ENCODE measurements at places on chromosomes 16 and 17. TPM values are rescaled to one million over a fixed set of nuclear protein-coding genes. Genes with fewer than 3 reads are reported as not detected.

DNA sequence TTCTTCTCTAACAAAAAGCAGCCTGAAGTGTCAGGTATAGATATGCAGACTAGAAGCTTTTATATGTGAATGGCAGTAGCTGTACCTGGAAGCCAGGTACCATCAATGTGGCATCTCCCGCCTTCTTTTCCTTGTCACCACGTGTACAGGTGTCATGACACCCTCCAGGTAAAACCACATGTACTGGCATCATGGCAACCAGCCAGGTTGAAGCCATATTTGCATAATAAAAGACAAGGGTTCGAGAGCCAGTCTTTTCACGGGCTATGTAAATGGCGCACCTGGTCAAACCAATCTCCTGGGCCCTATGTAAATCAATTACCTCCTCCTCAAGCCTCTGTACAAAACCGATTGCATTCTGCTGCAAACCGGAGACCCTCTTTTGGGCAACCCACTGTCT, 541.3 kb downstream of the CDH11 start:
- DNase-seq = no peak

DNA sequence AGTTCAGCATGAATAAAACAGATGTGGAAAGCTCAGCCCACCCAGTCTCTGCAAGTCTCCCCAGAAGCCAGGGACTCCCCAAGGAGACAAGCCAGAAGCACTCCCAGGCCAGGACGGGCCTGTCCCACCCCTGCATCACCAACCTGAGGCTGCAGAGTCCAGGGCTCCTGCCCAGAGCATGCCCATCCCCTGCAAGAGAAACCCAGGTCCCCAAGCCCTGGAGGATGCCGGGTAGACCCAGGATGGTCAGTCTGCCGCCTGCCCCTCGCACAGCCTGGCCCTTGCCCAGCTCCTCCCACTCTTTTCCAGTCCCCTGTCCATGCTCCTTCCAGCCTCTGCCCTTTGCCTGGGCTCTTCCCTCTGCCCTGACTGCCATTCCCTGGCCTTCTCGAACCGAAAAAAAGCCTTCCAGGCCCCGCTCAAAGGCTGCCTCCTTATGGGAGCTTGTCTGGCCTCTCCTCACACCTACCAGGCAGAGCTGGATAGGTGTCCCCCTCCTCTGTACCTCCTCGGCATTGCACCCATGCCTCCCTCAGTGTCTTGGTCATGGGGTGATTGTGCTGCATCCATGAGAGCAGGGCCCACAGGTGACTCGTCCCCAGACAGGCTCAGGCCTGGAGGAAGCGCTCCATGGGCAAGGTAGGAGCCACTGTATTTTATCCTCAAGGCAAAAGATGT, 44.8 kb downstream of the BEAN1 start:
- DNase-seq = no peak

DNA sequence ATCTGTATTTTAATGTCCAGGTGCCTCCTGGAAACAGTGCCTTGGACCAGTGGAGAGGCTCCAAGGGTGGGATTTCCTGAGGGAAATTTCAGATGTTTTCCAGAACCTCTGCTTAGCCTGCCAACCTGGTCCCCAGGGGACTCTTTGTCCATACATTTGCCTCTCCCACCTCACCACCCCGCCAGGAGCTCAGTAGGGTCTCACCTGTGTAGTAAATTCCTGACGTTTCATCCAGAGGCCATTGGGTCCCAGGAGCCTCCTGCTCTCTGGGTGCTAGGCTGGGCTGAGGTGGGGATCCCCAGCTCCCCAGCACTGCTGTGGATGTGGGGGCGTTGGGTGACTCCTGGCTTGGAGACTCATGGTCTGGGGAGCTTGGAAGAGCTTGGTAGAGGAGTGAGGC, 2.7 kb downstream of the NLRP1 start:
- no peak for DNase-seq

- no peak for DNase-seq
Measured at GRCh38 chr17:38604479-38605403, 1.0 kb downstream of the SRCIN1 start.

DNA sequence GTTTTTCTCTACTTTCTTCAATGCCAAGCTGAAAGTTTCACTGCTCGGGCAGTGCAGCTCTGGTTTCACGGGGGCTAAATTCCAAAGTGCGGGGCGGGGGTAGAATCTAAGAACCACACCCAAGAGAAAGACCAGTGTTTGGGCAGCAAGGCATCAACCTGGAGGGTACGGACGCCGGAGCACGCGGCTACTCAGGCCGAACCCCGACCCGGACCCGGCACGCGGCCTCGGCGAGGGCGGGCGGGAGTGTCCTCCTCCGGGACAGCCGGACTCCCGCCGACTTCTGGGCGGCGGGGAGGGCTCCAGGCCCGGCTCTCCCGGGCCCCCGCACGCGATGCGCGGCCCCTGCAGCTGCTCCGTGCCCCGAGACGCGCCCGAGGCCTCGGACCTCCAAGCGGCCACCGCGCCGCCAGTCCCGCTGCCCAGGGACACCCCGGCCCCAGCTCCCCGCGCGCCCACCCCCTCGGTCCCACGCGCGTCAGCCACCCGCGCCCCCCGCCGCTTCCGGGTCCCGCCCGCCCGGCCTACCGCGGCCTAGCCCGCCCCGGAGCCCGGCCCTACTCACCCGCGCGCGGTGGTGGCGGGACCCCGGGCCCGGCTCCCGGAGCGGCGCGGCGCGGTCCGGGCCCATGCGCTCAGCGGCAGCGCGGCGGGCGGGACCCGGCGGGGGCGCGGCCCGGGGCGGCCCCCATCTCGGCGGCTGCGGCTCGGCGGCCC, 561 bp downstream of the AXIN1 start:
- no peak for DNase-seq

DNA sequence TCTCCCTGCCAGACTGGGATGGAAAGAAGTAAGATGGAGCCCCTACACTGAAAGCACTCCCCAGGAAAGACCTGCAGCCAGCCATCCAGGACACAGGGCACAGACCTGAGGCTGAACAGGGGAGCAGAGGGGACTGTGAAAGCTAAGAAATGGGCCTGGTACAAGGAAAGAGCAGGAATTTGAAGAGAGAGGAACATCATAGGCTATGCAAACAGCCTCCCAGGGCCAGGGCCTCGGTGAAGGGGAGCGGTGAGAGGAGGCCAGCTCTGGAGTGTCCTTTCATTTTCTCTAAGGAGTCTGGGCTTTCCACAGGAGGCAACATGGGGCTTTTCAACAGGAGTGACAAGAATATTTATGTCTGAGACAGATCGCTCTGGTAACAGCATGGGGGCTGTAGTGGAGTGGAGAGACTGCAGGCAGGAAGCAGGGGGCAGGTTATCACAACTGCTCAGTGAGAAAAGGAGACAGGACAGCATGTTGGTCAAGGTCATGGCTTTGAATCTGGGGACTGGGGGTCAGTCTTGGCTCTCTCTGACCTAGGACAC, 50.1 kb downstream of the TOM1L2 start:
- DNase-seq = no peak

GRCh38 chr16:54289242-54289944, 2.8 kb upstream of the IRX3 start:
- DNase-seq = no peak

- no peak for DNase-seq
Measured at GRCh38 chr16:21663889-21664647, at the start of gene OTOA. Gene OTOA (plus strand): TSS chr16:21663968. CDS start chr16:21678515, 14,547 bp downstream.

DNA sequence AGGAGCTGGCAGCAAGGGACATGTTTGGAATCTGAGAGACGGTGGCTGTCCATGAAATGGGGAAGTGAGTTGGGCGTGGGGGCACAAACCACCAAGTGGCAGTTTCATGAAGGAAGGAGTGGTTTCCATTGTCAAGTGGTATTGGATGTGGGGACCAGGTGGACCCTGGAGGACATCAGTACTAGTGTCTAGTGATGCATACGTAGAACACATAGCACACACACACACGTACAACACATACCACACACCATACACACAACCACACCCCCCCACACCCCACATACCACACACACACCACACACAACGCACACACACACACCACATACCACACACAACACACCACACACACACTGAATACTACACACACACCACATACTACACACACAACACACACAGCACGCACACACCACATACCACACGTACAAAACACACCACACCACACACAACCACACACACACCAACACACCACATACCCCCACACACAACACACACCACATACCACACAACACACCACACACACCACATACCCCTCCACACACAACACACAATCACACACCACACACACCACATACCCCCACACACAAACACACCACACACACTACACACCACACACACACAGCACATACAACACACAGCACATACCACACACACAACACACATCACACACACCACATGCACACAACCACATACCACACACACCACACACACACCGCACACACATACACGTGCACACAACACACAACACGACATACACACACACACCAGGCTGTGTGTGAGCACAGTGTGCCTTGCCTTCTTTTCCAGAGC, 41.1 kb upstream of the GSE1 start:
- no peak for DNase-seq

DNA sequence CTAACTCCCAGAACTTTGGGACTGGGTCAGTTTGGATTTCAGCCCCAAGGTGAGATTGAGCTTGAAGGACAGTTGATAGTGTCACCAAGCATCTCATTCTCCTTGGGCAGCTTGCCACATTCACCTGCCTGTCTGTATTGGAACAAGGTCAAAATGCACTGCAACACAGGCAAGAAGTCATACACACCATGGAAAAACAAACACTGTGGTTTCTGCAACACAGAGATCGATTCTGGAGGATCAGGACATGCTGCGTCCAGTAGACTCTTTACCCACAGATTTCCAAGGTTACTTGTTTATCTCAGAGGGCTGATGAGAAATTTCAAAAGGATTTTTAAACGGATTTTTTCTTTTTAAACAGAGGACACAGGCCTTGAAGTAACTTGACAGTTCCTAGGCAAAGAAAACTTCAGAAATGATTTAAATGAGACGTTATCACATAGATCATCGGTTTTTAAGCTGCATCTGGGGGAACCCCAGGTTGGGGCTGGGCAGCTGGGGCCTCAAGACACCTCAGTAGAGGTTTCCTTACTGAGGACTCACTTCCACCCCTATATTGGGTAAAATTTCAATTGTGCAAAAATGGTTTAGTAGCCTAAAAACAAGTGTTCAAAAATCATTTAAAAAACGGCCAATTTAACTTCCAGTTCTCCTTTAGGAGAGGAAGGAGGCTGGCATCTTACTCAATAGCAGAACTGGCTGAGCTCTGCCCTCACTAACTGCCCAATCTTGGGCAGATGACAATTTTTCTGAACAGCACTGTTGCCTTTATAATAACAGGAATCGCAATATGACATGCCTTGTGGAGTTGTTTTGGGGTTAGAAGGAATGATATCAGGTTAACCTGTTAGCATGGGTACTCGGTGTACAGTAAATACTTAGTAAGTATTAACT, 299.3 kb downstream of the XYLT1 start:
- no peak for DNase-seq

DNA sequence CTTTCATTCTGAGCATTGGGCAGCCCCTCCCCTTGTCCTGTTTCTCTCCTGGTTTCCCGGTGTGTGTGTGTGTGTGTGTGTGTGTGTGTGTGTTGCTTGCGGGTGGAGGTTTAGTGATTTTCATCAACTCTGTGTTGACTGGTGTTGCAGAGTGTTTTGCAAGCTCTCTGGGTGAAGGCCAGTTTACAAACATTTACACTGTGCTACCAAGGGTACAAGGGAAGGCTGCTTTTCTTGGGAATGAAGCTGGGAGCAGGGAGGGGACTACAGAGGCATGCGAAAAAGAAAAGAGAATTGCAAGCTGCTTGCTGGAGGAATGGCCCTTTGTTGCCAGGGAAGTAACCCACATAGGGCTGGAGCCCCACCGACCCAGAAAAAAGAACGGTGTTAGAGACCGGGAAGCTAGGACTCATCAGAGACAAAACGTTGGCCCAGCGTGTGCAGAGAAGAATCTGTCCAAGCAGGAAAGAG, 29.6 kb downstream of the HS3ST3B1 start:
- no peak for DNase-seq

DNA sequence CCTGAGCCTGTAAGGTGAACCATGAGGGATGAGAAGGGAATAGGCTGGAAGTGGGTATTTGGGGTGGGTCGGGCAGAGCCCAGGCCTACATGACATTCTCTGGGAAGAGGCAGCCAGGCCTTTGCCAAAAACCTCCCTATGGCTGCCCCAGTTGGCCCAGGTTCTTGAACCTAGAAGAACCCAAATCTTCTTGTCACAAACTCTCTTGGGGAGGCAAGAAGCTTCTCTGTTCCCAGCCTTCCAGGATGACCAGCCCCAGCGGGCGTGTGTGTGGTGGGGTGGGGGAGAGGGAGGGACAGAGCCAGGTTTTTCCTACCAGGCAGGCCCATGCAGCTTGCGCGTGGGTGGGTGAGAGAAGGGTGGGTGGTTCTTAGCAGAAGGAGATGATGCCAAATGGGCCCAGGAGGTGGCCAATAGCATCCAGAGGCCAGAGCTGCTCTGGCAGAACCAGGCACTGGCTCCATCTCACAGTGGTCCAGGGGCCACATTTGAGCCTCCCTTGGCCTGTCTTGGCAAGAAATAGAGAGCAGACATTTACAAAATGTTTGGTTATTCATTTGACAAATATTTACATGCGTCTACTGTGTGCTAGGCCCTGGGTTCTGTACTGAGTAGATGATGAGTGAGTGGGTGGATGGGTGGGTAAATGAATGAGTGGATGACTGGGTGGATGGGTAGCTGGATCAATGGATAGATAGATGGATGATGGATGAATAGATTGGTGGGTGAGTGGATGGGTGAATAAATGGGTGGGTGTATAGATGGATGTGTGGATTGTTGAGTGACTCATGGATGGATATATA, 44.3 kb upstream of the PLCG2 start:
- DNase-seq = no peak

DNA sequence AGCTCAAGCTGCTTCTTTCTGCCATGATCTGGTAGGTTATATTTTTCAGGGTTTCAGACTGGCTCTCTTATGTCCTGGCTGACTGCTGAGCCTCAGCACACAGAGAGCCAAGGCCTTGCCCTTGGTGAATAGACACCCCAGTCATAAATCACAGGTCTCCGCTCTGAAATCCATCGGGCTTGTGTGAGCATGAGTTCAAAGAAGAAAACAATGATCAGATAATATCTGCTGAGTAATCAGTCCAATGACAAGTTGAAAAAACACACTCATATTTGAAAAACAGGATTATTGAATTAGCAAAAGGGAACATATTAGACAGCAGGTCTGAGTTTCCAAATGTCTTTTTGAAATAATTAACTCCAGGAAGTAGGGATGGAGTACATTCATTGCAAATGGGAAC, 51.1 kb upstream of the NDRG4 start:
- DNase-seq = no peak

The STX1B gene
- 1.6 TPM for total RNA-seq

The TTLL6 gene
- 0.79 TPM for total RNA-seq

The GNAO1 gene
- total RNA-seq = 0.12 TPM

The KRT25 gene
- not detected for total RNA-seq

The OR3A3 gene
- total RNA-seq = not detected

The CISD3 gene
- total RNA-seq = 50.2 TPM

All from HCT116 (cell line).